ENCODE measurements at places on chromosomes 7 and 10. TPM values are rescaled to one million over a fixed set of nuclear protein-coding genes. Genes with fewer than 3 reads are reported as not detected.

SPDYE9 gene
- not detected for total RNA-seq

GRCh38 chr10:30359373-30360206 lies 10.5 kb upstream of the MTPAP start:
- peak; percentile 47 for DNase-seq

DNA sequence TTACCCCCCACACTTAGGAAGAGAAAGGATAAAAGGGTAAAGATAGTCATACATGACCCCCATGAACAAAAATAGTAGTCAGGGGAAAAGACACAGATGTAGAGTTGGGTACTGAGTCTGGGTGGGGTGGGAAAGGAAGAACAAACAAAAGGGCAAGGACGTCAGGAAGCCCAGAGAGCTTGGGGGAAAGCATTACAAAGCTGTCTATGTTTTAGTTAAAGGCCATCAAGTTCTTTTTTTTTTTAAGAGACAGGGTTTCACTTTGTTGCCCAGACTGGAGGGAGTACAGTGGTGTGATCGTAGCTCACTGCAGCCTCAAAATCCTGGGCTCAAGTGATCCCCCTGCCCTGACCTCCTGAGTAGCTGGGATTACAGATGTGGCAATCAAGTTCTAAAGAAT lies 98.4 kb upstream of the PDLIM1 start:
- DNase-seq: no peak

GRCh38 chr7:120060281-120060680 lies 212.7 kb upstream of the KCND2 start:
- DNase-seq: no peak

- no peak for DNase-seq
These were observed 1.1 kb upstream of the GSTO2 start for GRCh38 chr10:104267721-104268404.

- no peak for DNase-seq
These were observed 237.9 kb downstream of the FRMD4A start for GRCh38 chr10:14092799-14093198.

Measured in right cardiac atrium (tissue), 5 donors.